ENCODE measurements at places on chromosomes 2 and 18. TPM values are rescaled to one million over a fixed set of nuclear protein-coding genes. Genes with fewer than 3 reads are reported as not detected.

Gene SIX3
- total RNA-seq: not detected

Gene DAW1
- total RNA-seq: not detected

Gene CD207
- total RNA-seq: not detected

Gene MFSD2B
- not detected for total RNA-seq

GRCh38 chr2:220619525-220620220 lies 952.4 kb downstream of the EPHA4 start:
- peak; percentile 91 for ATAC-seq

GRCh38 chr18:3952031-3952430 lies 502.1 kb downstream of the TGIF1 start:
- no peak for ATAC-seq

DNA sequence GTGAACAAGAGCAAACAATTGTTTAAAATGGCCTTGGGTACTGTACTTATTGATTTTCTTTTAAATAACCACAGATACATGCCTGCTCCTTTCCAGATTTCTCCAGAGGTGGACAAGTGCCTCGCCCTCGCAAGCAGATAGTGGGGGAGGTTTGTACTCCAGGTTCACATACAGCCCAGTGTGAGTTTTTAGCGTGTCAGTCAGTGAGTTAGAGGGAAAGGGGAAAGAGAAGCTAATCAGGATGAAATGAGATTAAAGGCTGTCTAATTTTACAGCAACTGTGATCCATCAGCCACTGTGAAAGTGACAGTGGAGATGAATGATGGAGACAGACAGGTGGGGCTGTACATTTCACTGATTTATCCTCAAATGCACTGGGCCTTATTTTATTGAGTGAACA lies 74.7 kb downstream of the KLHL14 start:
- no peak for ATAC-seq

DNA sequence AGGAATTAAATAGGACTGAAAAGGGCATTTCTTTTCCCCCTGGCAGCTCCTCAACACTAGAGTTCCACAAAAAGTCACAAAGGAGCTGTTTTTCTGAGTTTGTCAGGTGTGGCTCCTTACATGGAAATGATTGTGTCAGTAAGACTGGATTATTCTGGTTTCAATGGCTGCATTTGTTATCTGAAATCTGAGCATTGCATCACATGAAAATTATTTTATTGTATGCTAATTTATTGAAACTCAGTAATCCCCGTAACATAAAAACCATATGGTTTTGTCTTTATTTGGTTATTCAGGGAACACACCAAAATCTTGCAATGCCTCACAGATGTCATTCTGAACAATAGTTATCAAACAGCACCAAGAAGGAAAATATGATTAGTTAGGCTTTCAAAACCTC lies 439.7 kb upstream of the TNP1 start:
- no peak for ATAC-seq

GRCh38 chr2:169343202-169343601 lies 19.1 kb downstream of the LRP2 start:
- no peak for ATAC-seq

GRCh38 chr2:175621821-175622220 lies 380.2 kb downstream of the LNPK start:
- ATAC-seq: no peak

DNA sequence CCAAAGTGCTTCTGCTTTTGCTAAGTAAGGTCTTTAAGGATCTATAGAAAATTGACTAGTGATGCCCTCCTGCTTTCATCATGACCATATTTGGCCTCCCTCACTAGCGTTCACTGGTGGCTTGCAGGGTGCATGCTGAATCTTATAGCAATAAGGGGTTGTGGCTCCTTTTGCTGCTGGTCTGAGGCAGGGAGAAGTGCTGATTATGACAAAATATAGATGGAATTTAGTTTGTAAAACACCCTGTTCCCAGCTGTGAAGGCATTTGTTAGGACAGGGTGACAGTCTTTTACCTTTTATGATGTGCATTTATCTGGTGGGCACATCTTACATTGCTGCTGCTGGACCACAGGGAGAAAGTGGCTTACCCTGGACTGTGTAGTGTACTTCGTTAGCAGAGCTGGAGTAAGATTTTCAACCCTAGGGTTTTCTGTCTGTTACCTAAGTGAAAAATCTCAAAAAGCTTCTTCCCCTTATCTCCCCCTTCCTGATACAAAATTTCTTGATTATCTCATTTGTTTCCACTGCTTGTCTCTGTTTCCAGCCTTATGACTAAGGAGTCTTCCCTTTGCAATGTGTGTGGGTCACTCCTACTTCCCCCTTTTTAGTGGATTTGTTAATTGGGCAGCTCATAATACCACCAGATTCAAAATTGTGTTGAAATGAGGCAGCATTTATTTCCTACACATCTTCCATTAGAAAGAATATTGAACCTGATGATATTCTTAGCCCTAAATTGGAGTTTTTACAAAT lies 21.2 kb upstream of the RPL37A start:
- ATAC-seq: no peak

DNA sequence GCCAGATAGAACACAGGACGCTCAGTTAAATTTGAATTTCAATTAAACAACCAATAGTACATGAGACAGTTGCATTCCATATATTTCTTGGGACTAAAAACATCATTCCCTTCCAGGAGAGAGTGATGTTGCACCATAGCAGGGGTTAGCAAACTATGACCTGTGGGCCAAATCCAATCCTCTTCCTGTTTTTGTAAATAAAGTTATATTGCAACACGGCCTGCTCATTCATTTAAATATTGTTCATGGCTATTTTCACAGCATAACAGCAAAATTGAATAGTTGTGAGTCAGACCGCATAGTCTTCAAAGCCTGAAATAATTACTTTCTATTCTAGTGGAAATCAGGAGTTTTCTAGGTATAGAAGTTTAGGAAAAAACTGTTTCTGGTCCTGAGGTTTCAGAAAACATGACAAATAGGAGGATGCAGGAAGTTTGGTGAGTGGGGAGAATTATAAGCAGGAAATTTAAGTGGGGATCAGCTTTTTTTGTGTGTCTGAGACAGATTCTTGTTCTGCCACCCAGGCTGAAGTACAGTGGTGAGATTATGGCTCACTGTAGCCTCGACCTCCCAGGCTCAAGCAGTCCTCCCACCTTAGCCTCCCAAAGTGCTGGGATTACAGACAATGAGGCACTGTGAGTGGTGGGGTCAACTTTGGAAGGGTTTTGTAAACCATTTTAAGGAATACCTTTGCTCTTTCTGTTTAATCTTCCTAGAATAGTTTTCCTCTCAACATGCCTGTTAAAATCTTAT lies 131.5 kb downstream of the SOCS6 start:
- ATAC-seq: no peak

Data from esophagus mucosa (tissue), 1 donor.